ENCODE measurements at places on chromosomes 3 and 15.

- no peak for DNase-seq
Observed at GRCh38 chr3:133188996-133189395, 150.8 kb downstream of the TMEM108 start.

GRCh38 chr15:73901126-73901810 lies 25.0 kb upstream of the LOXL1 start:
- no peak for DNase-seq

DNA sequence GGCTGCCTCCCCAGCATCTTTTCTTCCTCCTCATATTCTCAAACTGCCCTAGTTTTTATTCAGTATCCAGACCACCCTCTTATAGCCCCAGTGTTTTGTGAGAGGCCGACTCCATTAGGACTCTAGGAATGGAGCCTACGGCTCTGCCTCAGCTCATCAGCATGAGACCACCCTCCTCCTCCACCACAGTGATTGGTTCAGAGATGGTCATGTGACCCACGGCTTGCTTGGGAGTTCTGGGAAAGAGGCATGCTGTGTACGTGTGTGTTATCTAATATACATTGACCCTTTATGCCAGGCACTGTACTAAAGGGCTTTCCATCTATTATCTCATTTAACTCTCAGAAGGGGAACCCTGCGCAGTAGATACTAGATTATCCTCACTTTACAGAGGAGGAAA lies 17.8 kb upstream of the CMTM7 start:
- no peak for DNase-seq

GRCh38 chr3:168801794-168802193 lies 706.1 kb upstream of the GOLIM4 start:
- DNase-seq, result no peak

DNA sequence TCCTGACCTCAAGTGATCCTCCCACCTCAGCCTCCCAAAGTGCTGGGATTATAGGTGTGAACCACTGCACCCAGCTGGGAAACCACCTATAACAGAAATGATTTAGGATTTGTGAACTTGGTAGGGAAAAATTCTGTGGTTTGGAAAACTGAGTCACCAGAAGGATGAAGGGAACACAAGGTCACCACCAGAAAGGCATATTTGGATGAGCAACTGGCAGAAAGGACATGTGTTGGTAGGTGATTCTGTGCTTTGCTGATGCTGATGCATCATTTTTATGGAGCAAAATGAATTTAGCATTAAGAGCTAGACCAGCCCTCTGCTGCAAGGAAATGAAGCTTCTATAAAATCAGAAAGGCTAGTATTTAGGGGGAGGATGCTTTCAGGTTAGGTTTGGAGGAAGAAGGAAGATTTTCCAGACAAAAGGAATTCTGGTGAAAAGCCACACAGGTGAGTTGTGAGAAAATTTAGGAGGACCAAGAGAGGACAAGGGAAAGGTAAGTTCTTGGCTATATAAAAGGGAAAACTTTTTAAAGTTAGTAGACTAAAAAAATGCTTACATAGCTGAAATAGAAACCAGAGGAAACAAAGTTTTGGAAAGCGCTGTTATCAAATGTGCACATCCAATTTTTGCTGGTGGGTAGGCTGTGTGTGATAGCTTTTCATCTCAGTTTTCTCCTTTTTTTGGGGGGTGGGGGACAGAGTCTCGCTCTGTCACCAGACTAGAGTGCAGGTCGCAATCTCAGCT lies 3.6 kb downstream of the PXK start:
- DNase-seq, result no peak
